ENCODE measurements at places on chromosomes 4 and X.

DNA sequence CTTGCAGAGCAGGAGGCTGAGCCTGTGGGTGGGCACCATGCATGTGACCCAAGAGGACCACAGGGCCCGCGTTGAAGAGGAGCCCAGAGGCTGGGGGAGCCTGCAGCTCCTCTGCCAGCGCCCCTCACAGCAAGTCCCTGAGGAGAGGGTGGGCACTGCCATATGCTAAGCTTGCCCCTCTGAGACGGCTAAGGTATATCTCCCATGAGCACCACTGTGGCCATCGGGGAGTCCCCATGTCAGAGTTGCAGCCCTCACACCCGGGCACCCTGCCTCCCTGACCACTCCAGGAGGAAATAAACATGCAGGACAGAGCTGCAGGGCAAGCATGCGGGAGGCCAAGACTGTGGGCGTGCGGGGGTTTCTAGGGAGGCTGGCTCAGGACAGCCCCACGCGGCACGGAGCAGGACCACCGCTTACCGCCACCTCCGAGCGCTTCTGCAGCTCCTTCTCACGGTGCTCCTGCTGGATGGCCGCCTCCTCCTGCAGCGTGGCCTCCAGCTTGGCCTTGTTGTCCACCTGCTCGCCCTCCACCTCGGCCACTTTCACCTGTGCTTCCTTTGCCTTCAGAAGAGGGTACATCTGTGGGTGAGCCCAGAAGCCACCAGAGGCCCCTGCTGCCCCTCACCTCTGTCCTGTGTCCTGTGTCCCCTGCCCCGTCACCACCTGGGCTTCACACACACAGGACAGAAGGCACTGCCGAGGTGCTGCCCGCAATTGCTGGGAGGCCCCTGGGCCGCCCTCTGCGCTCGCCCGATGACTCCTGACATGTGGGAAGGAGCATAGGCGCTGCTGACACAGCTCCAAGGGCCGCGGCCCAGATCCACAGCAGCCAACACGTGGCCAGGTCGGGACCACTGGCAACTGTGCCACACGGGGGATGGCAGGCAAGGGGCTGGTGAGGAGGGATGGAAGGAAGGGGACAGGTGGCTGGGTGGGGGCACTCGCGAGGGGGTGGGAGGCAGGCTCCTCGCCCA lies 29.8 kb downstream of the FGFR3 start:
- DNase-seq = no peak

DNA sequence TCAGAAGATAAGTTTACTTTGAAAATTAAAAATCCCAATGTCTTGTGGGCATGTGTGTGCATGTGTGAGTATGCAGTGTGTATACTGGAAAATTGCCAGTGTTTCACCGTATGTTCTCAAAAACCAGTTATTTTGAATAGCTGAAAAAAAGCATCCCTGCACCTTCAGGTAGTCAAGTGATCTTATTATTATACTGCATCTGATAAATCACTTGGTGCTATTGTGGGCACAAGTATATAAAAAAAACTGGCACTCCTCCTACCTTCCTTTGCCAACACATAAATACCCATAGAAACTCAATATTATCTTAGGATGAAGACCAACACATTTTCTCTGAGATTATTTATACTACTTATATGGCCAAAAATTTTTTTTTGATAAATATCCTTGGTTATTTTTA lies 91.5 kb upstream of the MAP9 start:
- DNase-seq = no peak

GRCh38 chr4:156298230-156298629 lies 344.6 kb upstream of the CTSO start:
- peak; percentile 65 for DNase-seq

DNA sequence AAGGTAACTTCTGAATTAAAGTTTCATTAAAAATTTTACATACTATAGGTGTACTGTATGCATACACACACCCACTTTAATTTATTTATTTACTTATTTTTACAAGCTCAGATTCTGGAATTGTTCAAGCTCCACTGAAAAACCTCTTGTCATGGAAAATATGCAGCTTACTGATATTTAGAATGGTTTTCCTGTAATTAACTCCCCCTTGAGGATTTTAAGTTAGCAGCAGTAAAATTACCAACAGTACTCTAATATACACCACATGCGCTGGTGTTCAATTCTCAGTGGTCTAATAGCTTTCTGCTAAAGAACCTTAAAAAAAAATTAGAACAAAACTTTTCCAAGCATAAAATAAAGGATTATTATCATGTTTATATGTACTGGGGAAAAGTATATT lies 12.0 kb downstream of the MAB21L2 start:
- DNase-seq = no peak

DNA sequence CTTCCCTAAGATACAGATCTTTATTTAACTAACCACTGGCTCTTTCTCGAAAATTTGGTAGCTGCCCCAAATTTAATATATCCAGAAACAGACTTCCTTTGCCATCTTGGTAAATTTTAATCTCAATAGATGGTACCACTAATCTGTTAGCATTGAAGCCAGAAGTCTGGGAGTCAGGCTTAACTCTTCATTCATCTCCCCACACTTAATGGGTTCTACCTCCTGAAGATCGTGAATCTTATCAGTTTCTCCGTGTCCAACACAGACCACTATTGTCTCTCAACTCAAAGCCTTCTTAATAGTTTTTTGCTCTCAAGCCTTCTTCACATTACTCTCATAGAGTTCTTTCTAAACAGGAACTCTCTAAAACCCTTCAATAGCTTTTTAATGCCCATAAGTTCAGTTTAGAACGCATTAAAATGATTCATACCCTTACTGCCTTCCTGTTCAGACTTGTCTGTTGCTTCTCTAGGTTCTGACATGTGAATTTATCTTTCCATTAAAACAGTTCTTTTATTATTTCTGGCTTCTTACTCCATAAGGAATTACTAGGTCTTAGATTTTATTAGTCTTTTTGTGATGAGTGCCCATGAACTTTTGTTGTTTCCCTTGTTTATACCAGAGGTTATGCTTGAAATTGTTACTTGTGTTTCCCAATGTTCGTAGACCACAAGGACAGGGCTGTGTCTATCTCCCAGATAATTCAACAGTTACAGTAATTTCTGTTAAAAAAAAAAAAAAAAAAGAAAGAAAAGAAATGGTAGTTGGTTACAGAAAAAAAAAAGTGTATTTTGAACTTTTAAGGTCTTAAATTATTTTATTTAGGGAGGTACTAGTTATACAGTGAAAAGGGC lies 54.7 kb downstream of the SMARCAD1 start:
- no peak for DNase-seq

DNA sequence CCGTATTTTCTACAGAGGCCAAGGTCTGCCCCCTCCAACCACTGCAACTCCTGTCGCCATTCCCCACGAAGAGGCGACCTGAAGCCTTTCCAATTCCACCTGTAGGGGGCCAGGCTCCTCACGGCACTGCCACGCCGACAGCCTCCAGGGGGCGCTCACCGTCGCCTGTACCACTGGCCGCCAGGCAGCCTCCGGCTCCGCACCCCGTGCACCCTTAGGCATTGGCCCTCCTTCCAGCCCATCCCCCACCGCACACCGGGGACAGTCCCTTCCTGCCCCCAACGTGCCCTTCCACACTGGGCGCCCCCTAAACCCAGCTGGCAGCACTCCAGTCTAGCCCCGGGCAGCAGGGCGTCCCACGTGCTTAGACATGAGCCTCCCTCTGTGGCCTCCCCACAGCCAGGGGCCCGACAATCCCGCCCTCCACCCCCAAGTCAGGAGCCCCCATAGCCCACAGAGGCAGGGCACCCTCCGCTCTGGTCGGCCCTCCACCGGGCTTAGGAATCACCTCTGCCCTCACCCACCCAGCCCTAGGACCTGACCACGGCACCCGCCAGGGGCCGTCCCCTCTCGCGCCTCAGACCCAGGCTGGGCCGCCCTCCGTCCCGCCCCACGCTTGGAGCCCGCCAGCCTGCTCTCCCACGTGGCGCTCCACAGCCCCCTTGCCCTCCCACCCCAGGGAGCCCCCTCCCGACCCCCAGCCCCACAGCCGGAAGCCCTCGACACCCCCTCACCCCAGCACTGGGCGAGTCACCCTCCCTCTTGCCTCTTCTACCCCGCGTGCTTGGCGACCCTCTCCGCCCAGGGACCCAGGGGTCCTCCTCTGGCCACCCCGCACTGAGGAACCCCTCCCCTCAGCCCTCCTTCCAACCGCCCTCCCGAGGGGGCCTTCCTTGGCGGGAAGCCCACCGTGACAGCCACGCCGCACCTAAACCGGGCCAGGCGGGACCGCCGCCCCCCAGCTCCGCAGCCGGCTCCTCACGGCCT lies 711 bp downstream of the PNMA6E start:
- DNase-seq = no peak

- no peak for DNase-seq
These were observed 135.6 kb downstream of the STAG2 start for GRCh38 chrX:124097116-124097515.

GRCh38 chrX:47570794-47571193 lies 9.8 kb downstream of the ARAF start:
- no peak for DNase-seq

DNA sequence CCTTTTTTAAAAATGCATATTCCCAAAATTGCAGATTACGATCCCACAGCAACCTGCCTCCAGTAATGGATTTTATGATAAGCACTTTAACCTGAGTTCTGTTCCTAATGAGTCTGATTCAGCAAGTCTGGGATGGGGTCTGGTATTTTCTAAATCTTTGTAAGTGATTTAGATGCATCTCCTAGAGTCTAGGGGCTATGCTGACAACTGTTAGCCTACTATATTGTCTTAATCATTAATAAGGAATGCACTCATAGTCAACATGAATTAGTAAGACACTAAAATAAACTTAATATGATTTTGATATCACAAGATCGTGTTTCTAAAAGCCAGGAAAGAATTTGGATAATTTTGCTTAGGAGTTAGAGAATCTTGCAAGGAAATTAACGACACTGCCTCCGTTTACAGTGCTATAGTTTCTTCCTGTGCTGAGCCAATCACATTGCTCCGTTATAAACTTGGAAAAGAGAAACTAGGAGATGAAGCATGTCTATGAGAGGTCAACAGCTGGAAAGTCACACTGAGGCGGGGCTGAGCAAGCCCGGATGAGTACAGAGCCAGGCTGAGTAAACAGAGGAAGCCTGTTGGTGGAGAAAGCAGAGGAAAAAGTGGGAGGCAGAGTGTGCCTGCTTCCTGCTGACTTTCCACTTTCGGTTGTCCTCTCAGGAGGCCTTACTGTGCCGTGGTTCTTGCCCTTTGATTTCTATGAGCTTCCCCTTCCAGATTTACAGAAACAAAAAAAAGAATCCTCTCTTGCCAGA lies 5.4 kb downstream of the SCARB2 start:
- DNase-seq = no peak

DNA sequence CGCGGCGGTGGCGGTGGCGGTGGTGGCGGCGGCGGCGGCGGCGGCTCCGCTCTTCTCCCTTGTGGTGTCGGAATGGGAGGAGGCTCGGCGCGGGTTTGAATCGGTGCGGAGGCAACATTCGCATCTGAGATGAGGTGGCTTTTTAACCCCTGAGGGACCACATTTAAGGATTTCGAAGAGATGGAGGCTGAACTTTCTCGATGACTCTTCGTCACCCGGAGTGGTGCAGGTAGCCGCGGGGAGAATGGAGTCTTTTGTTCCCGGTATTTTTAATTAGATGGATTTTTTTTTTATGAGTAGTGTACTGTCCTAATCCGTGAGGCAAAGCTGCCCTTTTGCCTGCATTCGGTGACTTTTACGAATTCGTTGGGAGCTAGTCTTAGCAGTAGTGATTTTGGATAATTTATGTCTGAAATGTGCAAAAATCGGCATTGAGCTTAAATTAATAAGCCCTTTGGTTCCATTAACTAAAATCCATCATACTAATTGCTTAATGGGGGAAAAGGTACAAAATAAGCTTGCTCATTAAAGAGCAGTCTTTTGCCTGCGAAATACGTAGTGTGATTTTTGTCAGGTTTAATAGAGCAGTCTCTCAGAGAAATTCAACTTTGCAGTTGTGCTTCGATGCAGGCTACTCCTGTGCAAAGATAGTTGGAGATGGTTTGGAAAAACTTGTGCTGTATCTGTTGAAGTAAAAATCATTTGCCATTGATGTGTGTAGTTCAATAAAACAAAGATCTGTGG lies 206.2 kb downstream of the TENM3 start:
- DNase-seq = no peak

DNA sequence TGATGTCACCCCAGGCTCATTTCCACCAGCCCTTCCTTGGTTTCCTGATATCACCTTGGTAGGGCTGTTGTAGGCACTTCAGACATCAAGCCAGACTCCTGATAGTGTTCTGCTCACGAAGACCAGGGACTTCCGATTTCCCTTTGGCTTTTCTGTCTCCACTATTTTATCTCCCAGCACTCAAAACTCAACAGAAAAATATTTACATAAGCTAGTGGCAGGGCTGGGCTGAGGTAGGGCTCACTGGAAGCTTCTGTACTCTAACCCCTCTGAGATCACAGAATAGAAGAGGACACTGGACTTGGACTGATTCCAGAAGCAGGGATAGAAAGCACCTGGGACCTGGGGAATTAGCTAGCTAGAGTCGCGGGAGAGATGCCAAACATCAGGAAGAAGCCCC lies 34.4 kb upstream of the EFNB1 start:
- no peak for DNase-seq

GRCh38 chr4:175469514-175469913 lies 342.6 kb downstream of the GPM6A start:
- DNase-seq = no peak

DNA sequence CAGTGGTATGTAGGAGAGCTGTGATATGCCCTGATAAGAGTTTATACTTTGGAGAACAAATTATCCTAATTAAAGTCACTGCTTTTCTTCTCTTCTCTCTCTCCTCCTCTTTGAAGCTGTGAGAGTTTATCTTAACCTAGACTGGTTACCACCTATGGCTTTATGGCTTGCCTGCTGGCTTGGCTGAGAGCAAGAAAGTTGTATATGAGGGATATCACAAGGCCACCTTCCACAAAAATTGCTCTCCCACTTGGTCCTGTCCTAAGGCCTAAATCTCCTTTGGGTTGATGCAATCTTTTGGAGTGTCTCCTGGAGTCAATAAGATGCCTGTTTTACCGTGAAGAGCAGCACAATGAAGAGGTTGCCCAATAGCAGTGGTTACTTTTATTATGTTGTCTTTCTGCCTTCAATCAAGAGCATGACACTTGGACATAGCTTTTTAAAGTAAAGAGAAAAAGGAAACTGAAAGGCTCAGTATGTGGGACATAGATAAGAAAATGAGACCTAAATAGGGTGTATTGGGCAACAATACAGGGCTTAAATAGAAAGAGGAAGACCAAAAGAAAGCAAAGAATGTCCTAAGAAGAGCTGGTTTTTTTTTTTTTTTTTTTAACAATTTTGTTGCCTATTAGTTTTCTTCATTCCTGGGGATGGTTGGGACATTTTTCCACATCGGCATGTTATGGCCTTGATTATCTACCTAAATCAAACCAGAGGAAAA lies 9.2 kb downstream of the GUCY1A1 start:
- no peak for DNase-seq

DNA sequence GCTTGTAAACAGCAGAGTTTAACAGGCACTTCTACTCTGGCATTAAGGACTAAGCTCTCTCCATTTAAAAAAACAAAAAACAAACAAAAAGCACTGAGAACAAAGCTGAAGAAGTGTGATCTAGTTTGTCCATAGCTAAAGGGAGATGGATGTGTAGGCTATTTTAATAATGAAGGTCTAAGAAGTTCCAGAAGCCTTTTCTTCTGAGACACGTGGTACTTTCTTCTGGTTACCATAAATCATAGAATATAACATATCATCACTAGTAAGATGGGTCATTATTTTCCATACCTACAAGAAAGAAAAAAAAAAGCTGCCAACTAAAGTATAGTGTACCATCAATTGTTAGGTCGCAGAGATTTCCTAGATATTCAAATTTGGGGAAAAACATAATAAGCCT lies 722 bp upstream of the NBDY start:
- DNase-seq = no peak

GRCh38 chr4:102193145-102193544 lies 152.1 kb downstream of the SLC39A8 start:
- no peak for DNase-seq

All from left forelimb (tissue), 1 donor.